Fibroblast of skin of right biceps (primary cell): ENCODE measurements at places on chromosomes 7 and 10.
A peak's percentile ranks its signal among the peaks of the same experiment; 100 is the strongest.

DNA sequence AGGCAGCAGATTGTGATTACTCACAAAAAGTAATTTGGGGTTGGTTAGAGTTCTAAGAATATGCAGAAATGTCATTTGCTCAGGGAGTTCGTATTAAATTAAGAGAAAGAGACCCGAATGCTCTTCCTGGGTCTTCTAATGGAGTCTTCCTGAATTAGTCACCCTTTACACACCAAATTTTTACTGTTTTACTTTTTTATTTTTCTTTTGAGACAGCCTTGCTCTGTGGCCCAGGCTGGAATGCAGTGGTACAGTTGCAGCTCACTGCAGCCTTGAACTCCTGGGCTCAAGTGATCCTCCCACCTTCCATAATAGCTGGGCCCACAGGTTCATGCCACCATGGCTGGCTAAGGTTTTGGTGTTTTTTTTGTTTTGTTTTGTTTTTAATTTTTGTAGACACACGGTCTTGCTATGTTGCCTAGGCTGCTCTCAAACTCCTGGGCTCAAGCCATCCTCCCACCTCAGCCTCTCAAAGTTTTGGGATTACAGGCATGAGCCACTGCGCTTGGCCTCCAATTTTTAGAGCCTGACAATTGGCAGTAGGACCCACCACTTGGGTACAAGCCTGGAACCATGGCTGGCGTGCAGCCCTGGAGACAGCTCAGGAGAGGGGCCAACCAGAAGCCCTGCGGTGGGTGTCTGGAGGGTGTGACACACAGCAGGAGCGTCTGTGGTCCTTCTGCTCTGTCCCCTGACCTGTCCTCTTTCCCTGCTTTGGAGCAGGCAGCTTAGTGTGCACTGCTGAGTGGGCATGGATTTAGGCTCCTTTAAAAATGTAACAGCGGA, 16.4 kb upstream of the BHLHA15 start:
- peak; percentile 26 for DNase-seq

- peak; percentile 53 for DNase-seq
Measured at GRCh38 chr7:115679976-115680375, 350.6 kb downstream of the TFEC start.

GRCh38 chr7:2241580-2242540, at the start of the genes MRM2 and NUDT1:
TSS of gene MRM2 (minus strand) at chr7:2242205. CDS start at chr7:2242169, 36 bp downstream.
TSS of gene NUDT1 (plus strand) at chr7:2242226. CDS start at chr7:2244575, 2,349 bp downstream.
- peak; percentile 76 for DNase-seq

DNA sequence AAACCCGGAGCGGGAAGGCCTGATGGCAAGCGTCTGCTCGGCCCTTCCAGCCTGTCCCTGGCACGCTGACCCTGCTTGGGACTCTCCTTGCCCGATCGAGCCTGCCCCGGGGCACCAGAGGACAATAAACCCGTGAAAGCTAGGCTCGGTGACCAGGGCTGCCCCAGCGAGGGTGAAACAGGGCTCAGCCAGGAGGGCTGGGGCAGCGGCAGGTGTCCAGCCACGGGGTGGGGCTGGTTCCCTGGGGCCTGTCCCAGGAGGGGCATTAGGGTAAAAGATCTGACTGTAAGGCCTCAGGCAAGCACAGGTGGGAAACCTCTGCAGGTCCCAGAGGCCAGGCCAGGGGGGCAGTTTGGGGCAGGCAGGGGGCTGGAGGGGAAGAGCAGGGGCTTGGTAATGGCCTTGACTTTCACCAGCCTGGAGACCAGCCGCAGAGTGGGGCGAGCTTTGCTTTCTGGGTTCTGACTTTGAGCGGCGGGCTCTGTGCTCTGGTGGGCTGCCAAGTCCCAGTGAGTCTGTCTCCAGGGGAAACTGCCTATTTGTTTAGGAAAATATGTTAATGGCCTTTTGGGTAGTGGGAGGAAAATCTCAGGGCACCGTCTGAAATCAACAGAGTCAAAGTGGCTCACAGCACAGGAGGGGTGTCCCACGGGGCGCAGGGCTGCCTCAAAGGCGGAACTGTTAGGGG, 68.2 kb upstream of the INPP5A start:
- peak; percentile 28 for DNase-seq

GRCh38 chr10:60652628-60653027, 125.7 kb upstream of the CDK1 start:
- DNase-seq, result no peak

DNA sequence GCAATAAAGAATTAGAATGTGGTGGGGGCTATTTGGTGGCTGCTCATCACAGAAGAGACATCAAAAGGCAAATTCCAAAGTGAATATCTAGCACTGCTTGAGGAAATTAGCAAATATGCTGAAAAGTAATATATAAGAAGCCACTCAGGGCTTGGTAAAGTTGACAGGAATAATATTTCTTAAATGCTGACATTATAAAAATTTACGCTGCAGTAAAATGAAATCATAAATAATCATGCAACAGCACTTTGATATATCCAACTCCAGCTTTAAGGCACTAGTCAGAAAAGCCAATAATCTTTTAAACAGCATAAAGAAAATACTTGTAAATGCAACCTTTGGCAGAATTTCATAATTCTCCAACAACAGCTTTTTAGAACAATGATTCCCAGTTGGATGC, 36.9 kb downstream of the DNAJC12 start:
- no peak for DNase-seq

GRCh38 chr10:103517234-103518085, 24.0 kb downstream of the NEURL1 start:
- no peak for DNase-seq

DNA sequence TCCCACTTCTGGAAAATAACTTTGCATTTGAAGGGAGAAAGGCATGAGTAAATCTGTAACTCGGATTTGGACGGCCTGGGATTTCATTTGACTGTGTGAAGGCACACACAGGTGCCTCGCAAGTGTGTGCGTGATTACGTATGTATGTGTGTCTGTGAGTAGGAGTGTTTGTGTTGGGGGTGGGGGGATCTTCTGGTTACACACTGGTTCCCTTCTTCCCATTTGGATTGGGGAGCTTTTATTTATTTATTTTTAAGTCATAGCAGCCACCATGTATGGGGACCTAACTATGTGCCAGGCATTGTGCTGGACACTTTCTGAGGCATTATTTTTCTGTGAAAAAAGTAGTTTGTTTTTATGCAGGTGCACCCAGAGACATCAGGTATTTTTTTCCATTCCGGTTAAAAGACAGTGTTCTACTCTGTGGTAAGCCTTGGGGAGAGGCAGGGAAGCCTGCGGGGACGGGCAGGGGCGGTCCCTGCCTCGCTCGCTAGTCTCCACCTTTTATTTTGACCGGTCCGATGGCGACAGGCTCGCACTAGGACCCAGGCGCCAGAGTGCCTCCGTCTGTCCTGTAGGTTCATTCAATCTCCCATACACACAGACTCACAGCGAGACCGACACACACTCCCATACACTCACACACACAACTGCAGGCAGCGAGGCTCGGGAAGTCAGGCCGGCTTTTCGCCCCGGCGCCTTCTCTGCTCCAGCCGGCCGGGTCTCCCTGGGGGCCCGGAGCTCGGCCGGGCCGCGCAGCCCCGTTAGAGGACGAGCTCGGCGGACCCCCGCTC, at the start of gene MXI1:
TSS of gene MXI1 (plus strand) at position 595 of the 794 bp plus-strand sequence. CDS start 204 bp downstream, outside the sequence.
- peak; percentile 81 for DNase-seq

GRCh38 chr7:78953090-78953489, 500.4 kb downstream of the MAGI2 start:
- DNase-seq, result peak; percentile 10

DNA sequence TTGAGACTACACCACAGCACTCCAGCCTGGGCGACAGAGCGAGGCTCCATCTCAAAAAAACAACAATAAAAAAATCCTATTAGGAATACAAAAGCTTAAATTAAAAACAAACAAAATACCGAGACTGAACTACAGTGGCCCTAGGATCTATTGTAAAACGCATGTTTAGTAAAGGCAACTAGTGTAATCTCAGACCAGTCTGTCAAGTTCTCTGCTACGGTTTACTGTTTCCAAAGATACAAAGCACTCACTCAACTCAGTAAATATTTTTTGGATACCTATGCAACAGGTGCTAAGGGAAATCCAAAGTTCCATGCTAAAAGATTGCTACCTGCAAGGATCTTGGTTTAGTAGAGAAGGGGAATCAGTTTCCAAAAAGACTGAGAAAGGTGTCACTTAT, 3.4 kb upstream of the MIOS start:
- no peak for DNase-seq

GRCh38 chr7:47221826-47222225, 360.1 kb downstream of the TNS3 start:
- DNase-seq, result peak; percentile 43

GRCh38 chr10:47207281-47207615, 92.7 kb upstream of the GDF10 start:
- DNase-seq, result no peak

DNA sequence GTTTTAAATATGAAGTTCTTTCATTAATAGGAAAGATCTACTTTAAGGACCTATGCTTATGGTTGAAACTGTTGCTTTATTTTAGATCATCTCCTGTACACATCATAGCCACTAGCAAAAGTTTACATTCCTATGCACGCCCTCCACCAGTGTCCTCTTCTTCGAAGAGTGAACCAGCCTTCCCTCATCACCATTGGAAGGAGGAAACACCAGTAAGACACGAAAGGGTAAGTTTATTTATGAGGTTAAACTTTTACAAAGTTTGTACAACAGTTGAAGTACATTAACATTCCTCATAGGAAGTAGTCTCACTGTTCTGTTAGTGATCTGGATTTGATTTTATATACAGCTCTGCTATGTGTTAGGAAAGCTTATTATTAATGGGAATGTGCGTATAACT, 16.9 kb downstream of the HBP1 start:
- no peak for DNase-seq

GRCh38 chr7:156896388-156897022, 3.5 kb upstream of the LMBR1 start:
- DNase-seq, result no peak

GRCh38 chr10:116833986-116834985, 15.0 kb upstream of the ENO4 start:
- DNase-seq, result no peak

DNA sequence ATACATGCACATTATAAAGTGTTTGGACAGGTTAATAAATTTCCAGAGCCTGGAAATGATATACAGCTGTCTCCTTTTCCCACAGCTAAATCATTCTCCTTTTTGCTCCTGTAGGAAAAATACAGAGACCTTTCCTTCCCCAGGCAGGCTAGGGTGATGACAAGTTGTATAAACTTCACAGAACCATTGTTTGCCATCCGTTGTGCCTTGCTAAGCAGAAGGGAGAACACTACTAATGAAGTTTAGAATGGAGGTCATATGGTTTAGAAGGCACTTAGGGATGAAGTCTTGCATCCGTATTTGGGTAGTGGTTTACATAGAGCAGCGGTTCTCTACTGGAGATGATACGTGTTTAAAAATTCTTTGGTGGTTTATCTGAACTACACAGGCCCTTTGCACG, 46.0 kb downstream of the NAMPT start:
- DNase-seq, result no peak

- peak; percentile 75 for DNase-seq
Measured at GRCh38 chr7:132933072-132933458, 148.8 kb downstream of the CHCHD3 start.

DNA sequence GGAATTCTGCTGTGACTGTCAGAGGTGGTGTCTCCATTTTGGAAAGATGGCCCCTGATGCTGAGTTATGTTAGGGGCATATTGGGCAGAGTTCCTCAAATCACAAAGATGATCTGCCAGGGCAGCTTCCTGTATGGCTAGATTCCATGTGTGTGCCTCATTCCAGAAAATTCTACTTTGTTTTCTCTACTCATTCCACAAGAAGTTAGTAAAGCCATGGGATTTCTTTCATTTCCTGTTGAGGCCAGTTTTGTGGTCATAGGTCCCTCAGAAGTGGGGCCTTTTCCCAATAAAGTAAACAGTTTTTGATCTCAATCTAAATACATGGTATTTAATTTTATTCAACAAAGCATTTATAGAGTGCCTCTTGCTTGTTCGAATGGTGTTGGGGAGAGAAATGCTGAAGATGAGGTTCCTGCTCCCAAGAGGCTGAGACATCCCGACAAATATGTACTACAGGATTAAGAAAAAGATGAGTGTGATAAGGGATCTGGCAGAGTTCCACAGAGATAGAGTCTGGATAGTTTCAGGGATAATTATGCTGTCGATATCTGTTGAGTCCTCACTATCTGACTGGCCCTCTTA, 33.0 kb downstream of the MINDY4 start:
- DNase-seq, result peak; percentile 95

GRCh38 chr7:149021725-149022062, 6.6 kb downstream of the PDIA4 start:
- DNase-seq, result no peak

- peak; percentile 70 for DNase-seq
Measured at GRCh38 chr10:7410862-7411670, at the start of gene SFMBT2. TSS of gene SFMBT2 (minus strand) at chr10:7411034. CDS start at chr10:7381898, 29,136 bp downstream.
